ENCODE measurements at places on chromosomes 13 and 19. TPM values are rescaled to one million over a fixed set of nuclear protein-coding genes. Genes with fewer than 3 reads are reported as not detected.

The ZFP14 gene
- 5.0 TPM for total RNA-seq

- peak; percentile 80 for DNase-seq
Observed at GRCh38 chr19:14375055-14375581, 6.1 kb upstream of the ADGRE5 start.

GRCh38 chr19:5977785-5978605 lies at the start of gene RANBP3:
RANBP3 (minus strand) TSS chr19:5978140; CDS start chr19:5978082, 58 bp downstream.
- DNase-seq: peak; percentile 98

DNA sequence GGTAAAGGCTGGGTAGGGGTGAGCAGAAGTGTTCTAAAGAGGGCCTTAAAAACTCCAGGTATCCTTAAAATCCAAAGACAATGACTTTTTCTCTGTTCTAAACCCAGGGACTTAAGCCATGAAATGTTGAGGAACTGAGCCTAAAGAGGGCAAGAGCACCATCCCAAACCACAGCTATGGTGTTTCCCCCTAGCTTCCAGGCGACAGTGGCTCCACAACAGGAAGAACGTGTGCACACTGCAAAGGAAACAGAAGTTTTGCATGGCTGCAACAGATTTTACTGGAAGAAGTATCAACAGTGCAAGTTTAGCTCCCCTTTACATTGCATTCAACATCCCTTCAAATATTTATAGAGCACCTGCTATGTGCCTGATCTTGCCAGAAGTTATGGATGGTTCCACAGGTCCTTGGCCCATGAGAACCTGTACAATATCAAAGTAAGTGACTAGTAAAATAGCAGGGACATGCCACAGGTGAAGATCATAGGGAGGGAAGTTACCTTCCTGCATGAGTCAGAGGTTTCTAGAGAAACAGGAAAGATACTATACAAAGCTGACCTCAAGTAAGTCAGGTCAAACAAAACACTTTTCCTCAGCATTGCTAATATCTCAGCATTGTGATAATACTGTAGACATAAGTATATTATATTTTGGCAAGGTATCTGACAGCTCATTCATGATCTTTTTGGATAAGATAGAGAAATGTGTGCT lies 8.4 kb upstream of the KCTD12 start:
- no peak for DNase-seq

DNA sequence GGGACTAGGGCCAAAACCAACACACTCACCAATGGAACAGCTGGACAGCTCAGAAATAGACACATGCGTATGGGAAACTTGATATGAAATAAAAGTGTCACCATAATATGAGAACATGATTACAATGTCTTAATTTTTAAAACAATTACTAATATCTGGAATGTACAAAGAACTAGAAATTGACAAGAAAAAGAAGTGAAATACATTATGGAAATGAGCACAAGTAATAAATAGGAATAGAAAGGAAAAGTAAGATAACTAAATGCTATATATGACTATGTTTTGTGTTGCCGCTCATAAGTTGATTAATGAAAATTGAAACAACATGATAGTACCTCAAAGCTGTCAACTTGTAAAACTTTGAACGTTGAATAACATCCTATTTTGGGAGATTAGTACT lies 801.1 kb downstream of the SLITRK5 start:
- no peak for DNase-seq
